ENCODE measurements at places on chromosomes 12 and 14.

DNA sequence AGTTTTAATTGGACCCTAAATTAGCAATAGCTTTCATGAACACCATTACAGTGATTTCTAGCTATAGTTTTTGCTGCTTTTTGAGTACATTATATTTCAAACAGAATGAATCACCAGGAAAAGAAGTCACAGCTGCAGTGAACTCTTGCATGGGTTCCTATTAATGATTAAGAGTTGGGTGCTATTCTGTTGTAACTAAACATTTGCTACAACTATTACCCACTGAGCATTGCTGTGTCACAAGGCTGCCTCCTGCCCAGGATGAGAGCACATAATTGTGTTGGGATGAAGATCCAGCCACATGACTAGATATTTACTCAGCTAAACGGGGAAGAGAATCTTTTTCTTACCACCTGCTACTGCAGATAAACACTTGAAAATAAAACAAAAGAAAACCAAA, 152.7 kb downstream of the GXYLT1 start:
- DNase-seq = no peak

DNA sequence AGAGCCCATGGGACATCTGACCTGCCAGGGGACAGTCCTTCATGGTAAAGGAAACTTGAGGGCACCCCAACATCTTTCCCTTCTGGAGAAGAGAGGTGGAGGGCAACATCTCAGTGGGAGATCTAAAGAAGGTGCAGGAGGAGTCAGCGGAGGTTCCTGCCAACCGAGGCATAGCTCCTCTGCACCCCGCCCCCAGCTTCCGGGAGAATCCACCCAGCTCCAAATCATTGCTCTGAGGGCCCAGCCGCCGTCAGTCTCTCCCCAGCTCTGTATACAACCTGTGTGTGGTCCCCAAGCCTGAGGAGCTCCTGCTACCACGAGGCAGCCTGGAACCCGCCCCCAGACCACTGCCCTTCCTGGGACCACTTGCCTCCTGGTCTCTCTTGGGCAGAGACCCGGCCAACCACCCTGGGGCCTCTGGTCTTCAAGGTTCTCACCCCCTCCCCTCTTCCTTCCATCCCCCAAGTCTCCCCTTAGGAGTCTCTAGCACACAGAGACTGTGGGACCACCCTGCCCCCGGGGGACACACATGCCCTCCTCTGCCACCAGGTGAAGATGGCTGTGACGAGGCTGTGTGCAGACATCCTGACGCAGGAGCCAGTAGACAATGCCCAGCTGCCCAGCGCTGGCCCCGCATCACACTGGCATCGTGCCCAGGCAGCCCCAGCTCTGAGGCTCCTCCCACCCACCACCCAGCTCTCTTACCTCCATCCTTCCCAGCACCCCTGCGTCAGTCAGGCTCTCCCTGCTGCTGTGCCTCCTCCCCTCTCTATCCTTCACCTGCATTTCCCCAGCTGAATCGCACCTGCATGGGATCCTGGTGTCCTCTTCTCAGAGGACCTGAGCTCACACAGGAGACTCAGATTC, 13.0 kb upstream of the NUDT14 start:
- DNase-seq = no peak

GRCh38 chr14:24122898-24123297, 7.6 kb upstream of the FITM1 start:
- no peak for DNase-seq

DNA sequence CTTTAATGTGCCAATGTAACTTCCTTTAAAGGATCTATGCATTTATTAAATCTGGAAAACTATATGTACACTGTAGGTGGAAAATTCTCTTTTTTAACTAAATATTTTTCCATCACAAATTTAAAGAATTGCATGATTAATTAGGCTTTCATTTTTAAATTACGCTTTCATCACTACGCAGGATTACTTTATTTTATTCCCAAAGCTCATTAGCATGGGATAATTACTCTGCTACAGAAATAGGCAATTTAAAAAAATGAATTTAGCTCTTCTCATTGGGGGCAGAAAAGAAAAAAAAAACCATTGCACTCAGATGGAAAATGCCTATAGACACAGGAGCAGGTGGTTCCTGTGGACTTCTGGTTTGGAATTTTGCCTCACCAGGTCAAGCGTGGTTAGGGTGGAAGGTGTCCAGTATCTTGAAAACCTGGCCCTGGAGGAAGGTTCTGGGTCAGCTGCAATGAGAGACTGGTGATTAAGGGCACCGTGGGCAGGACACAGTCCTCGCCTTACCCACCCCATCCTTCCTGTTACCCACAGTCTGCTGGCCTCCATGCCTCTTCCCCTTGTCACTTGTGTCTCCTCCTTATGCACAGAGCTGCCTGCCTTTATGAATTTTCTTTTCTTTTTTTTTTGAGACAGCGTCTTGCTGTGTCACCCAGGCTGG, 17.3 kb upstream of the RIN3 start:
- DNase-seq = no peak

GRCh38 chr14:91067186-91067585, 6.7 kb upstream of the RPS6KA5 start:
- no peak for DNase-seq

DNA sequence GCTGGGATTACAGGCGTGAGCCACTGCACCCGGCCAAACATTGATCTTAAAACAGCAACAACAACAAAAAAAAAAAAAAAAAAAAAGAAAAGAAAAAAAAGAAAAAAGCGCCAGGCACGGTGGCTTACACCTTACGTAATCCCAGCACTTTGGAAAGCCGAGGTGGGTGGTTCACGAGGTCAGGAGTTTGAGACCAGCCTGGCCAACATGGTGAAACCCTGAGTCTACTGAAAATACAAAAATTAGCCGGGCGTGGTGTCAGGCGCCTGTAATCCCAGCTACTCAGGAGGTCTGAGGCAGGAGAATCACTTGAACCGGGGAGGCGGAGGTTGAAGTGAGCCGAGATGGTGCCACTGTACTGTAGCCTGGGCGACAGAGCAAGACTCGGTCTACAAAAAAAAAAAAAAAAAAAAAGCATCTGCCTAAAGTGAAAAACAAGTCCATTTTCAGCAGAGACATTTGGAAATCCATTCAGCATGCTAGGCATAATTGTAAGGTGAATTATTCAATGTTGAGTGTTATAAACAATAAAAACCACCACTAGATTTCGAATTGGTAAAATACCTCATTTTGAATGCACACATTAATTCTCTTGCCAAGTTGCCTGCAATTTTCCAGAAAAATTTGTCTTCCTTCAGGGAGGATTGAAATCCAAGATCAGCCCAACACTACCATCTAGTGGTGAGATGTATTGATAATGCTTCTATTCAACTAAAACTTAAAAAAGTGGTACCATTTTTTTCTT, 8.0 kb upstream of the CERS5 start:
- no peak for DNase-seq

DNA sequence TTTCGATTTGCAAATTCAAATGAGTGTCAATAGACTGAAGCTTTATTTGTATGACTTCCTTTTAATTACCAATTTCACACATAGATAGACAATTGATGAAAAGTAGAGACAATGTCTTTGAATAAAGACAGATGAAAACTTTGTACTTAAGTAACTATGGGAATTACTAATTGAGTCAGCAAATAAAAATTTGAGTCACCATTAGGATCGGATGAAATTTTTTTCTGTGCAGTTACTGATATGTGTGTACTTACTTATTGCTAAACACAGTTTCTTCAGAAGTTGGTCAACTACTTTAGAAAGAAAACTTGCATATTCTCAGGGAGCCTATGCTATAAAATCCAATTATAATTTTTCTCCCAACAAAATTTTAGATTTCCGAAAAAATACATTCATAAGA, 224.9 kb upstream of the SLC16A7 start:
- no peak for DNase-seq

DNA sequence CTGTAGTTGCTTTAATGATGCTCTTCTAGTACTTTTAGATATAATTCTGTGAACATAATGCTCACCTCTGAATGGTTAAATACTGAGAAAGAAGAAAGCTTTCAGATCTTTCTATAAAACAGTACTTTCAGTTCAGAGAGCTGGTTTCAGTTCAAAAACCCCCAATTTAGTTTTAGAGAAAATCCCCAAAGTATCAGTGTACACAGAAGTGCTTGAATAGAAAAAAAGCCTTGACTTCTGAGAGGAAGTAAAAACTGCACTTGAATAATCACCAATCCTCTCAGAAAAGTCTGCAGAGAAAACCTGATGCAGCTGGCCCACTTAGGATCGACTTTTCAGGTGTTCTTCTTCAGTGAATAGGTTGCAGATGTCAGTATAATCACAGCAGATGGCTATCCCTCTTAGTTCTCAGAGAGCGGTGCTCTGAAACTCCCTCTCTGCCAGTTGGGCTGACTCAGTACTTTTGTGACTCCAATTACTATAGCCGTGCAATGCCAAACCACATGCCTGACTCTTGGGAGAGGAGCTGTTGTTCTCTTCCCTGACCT, 616.3 kb downstream of the LRFN5 start:
- DNase-seq = no peak

GRCh38 chr12:42322567-42322966, 3.3 kb downstream of the ZCRB1 start:
- no peak for DNase-seq

GRCh38 chr12:65891987-65892481, 67.8 kb downstream of the HMGA2 start:
- peak; percentile 76 for DNase-seq

DNA sequence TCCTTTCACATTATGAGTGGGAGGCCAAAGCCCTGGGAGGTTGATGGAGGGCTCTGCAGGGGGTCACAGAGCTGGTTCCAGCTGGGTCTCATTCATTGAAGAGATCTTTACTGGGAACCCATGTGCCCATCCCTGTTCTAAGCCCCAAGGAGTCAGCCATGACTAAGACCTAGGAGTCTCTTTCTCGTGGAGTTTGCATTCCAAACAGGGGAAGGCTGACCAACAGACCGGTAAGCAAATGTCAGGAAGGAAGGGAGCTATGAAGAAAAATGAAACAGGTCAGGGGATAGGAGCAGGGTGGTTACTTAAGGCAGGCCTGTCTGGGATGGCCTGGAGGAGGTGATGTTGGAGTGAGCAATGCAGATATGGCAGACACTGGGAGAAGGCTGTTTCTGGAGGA, 31.5 kb downstream of the SYNDIG1L start:
- no peak for DNase-seq

DNA sequence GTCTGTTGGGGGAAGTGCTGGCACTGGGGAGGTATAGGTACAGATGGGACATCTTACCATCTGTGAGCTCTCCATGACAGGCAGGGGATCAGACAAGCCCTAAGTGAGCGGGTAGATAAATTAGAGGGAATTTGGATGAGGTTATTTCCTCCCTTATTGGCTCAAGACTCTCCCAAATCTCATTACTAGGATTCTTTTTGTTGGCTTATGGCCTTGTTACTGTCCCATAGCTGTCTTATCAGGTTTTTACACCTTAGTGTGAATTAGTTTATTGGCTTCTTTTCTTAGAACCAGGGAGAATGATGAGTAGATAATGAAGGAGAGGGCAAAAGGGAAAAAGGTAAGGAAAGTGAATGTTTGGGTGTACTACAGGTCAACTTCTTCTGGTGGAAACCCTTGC, 191.1 kb upstream of the PRICKLE1 start:
- no peak for DNase-seq

GRCh38 chr14:56088941-56089340, 29.3 kb upstream of the PELI2 start:
- DNase-seq = no peak

DNA sequence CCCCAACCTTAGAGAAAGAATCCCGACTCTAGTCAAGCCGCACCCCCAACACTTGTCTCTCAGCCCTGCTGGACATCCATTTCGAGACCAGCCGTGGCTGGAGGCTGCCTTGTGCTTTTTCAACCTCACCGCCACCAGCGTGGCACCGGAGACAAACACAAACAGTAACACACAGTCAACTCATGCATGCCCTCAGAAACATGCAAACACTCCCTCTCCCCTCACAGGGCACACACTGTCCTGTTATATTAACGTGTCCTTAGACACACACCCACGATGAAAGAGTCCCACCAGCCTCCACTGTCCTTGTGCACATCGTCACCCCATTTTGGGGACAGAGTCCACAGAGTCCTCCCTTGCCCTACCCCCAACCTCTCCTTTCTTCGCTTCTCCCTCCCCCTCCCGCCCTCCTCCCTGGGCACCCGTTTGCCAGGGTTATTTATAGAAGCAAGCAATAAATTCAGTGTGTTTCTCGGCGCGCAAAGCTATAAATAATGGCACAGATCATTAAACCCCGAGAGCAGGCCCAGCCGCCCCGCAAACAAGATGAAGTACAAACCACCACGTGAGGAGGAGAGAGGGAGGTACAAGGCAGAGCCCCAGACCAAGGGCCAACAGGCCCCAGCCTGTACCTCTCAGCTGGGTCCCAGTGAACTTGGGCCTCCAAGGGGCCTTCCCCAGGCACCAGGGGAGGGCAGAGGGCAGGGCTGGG, 27.9 kb downstream of the SMUG1 start:
- DNase-seq = no peak

DNA sequence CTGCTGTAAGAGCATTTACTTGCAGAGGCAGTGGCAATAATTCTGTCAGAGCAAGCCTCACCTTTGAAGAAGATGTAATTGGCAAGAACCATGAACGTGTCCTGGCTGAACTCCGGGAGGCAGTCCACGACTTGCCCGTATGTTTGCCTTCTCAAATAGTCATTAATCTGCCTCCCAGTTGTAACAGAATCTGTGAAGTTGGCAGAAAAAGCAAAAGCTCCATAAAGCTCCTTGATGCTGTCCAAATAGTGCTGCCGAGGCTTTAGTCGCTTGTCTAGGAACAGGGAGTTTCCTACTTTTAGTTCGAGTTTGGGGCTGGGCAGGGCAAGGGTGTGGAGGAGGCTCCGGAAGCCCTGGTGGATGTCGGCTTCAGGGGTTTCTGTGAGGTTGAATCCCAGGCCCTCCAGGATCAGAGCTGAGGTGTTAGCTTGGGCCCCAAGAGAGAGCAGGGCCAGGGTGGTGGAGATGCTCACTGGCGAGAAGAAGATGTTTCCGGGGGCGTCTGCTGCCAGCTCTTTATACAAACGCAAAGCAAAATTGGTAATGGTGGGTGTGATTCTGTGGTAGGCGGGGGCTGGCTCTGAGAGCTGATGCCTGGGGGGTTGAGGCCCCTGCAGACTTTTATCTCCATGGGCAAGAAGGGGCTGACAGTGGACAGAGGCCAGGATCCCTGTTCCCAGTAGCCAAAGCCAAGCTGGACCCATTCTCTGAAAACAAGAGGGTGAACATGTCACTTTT, 4.4 kb downstream of the SERPINA11 start:
- DNase-seq = no peak

- DNase-seq = no peak
These were observed 258.4 kb upstream of the CRY1 start for GRCh38 chr12:107351713-107352112.
